Iris pigment epithelial cell (primary cell): ENCODE measurements at places on chromosomes 3 and 15.
A peak's percentile ranks its signal among the peaks of the same experiment; 100 is the strongest.

- peak; percentile 69 for DNase-seq
Measured at GRCh38 chr15:77019521-77020331, 24.8 kb downstream of the PSTPIP1 start.

DNA sequence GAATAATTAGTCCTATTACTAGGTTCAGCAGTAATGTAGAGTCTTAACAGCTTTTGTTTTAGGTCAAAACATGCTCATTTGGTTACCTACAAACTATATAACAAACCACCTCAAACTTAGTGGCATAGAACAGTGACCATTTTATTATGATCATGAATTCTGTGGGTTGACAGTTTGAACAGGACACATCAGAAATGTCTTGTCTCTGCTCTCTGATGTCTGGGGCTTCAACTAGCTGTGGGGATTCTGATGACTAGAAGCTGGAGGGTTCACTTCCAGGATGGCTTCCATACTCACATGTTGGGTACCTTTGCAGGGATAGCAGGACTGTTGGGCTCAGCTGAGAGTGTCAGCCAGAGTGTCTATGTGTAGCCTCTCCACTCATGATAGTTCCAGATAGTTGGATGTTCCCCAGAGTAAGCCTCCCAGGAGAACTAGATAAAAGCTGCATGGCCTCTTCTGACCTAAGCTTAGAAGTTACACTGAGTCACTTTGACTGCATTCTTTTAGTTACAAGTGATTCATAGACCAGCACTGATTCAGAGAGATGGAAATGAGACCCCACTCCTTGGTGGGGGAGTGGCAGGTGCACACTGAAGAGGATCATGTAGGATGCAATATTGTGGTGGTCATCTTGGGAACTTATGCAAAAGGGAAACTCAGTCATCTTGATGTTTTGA, 32.6 kb downstream of the PLCL2 start:
- DNase-seq, result peak; percentile 56

DNA sequence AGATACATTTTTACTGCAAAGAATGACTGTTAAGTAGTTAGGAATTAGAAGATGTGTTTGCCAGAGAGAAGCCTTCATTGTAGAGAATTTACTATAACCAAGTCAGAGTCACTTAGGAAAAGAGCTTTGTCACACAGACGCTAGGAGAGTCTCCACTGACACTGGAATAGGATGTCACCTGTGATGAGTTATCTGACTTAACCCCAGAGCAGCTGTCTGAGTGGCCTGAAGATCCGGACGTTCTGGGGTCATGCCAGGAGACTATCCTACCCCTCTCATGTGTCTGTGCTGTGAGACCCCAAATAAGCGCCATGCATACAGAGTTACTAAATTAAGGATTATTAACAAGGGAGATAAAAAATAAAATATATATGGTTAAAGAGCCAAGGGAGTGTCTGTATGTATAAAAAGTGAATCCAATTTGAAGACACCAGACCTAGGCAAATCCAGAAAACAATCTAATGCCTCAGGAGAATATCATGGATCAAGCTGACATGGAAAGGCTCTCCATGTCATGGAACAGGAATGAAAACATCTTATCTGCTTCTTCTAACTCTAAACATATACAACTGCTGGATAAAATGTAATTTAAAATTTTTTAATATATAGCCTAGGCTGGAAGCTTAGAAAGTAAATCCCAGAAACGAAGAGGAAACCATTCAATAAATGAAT, 43.5 kb downstream of the ITGB5 start:
- DNase-seq, result no peak

GRCh38 chr15:45548753-45549520, 26.4 kb upstream of the SLC30A4 start:
- DNase-seq, result no peak

- no peak for DNase-seq
Measured at GRCh38 chr3:118126751-118127150, 907.9 kb downstream of the IGSF11 start.

DNA sequence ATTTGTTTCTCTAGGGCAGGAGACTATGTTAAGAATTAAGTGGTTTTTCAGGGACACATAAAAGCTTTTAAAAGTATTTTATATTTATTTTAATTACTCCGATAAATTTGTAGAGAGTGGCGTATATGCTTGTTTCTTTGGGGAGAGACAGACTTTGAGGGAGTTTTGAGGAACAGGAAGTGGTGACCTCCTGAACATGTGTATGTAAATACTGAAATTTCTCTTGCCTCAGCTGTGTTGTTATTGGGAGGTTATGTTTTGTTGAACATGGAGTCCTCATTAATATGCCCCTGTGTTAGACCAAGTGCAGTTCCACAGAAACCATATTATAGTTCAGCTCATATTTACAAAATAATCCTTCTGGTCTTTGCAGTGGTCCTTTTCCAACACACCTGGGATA, 41.8 kb upstream of the UTS2B start:
- DNase-seq, result peak; percentile 53

DNA sequence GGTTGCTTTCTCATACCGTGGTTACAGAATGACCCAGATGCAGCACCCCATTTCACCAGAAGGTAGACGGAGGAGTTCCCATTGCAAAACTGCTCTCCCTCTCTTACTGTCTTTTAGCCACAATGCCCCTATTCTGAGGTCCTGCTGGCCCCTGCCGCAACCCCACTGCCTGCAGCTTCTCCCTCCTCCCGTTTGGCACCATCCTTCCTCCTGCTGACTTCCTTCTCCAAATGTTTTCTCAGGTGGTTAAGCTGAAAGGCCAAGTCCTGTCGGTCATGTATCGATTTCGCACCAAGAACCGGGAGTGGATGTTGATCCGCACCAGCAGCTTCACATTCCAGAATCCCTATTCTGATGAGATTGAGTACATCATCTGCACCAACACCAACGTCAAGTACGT, 132.3 kb upstream of the ABHD17C start:
- DNase-seq, result no peak

- no peak for DNase-seq
Measured at GRCh38 chr15:74213858-74214284, 11.3 kb upstream of the STRA6 start.

GRCh38 chr15:50353251-50353974, 1.6 kb downstream of the GABPB1 start:
- DNase-seq, result peak; percentile 95

DNA sequence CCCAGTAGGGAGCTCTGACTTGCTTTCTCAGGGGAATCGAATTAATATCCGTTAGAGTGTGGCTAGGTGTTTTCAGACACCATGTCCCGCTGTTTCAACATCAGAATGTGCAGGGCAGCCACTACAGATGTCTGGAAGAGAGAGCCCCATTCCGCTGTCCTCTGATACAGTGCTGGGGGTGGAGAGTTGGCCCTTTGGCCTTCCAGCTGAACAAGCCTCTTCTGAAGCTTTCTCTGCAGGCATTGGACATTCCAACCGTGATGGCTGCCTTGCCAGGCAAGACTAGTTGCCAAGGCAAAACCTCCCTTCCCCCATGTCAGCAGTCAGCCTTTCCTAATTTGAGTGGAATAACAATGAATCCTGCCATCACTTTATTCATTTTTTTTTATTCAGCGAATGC, 1.5 kb downstream of the FAH start:
- DNase-seq, result peak; percentile 27

GRCh38 chr3:15781637-15782402, 16.0 kb downstream of the ANKRD28 start:
- peak; percentile 47 for DNase-seq
